ENCODE measurements at places on chromosomes 16 and 17. TPM values are rescaled to one million over a fixed set of nuclear protein-coding genes. Genes with fewer than 3 reads are reported as not detected.

The PRSS36 gene
- 1.5 TPM for total RNA-seq

The B4GALNT2 gene
- total RNA-seq = not detected

The KIF18B gene
- 4.3 TPM for total RNA-seq

The CBFA2T3 gene
- total RNA-seq = not detected

The CALB2 gene
- total RNA-seq = not detected

The ZFPM1 gene
- 0.97 TPM for total RNA-seq

The TNFRSF17 gene
- not detected for total RNA-seq

The FBXL19 gene
- 21.7 TPM for total RNA-seq

The PRKCB gene
- total RNA-seq = not detected

The NPTX1 gene
- 0.65 TPM for total RNA-seq

The KLHL36 gene
- total RNA-seq = 42.2 TPM

The NOTUM gene
- total RNA-seq = not detected

The PARD6A gene
- 1.6 TPM for total RNA-seq

The LGALS9B gene
- total RNA-seq = not detected

The ANKFN1 gene
- 1.2 TPM for total RNA-seq

The FBXW10 gene
- not detected for total RNA-seq

The KRT39 gene
- total RNA-seq = not detected

The PRDM7 gene
- total RNA-seq = not detected

The TEX19 gene
- total RNA-seq = not detected

The DPEP1 gene
- not detected for total RNA-seq

The KRT25 gene
- not detected for total RNA-seq

The RAB11FIP4 gene
- total RNA-seq = under 0.01 TPM

The ZG16 gene
- not detected for total RNA-seq

The RAMP2 gene
- 5.2 TPM for total RNA-seq

All from epithelial cell of umbilical artery (primary cell).